ENCODE measurements at places on chromosomes 2 and 18.
A peak's percentile ranks its signal among the peaks of the same experiment; 100 is the strongest.

GRCh38 chr2:65055422-65056214 lies 598 bp upstream of the CEP68 start:
- DNase-seq = no peak

GRCh38 chr18:33051407-33051806 lies 278.6 kb upstream of the KLHL14 start:
- no peak for DNase-seq

DNA sequence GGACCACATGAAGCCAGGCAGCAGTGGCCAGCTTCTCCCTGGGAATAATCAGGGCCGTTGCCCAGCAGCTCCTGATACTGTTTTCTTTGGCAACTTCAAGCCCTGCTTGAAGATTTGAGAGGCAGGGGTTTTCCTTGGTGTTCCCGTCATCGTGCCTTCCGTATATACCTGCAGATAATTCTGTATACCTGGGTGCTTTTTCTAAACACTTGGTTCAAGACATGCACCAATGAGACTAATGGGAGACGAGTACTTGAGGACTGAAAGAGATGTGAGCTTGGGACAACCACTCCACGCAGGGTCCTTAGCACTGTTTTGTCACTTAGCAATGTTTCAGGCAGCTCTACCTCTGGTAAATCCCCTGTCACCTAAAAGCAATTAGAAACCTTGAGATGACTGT lies 118.8 kb downstream of the RTN4 start:
- no peak for DNase-seq

DNA sequence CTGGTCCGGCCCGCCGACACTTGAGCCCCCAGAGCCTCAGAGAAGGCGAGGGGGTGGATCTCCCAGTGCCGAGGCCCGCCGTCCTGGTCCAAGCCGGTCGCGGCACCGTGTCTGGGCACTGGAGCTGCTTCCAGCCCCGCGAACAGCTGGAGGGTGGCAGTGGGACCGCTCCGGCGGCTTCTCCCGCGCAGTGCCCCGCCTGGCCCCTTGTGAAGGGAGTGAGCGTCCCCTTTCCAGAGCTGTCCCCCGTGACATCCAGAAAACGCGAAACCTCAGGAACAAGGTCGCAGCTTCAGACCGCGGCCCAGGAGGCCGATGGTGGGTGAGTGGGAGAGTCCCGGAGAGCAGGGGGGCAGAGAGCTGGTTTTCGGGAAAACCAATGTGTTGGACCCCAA lies 579 bp upstream of the EMX1 start:
- DNase-seq = peak; percentile 44

DNA sequence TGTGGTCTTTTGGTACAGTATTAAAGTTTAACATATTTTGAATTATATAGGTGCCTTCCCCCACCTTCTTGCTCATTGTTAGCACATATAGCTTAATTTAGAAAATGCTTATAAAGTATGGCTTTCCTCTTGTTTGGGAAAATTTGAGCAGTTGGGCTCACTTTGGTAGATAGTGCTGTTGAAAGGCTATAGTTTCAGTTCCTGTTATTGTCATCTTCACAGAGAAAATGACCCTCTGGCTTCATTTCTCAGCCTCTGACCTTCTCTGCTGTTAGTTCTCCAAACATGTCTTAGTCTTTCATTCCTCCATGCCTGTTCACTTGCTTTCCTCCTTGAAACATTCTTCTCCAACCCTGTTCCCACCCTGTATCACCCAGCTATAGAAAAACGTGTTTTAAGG lies 200.6 kb downstream of the WDR7 start:
- no peak for DNase-seq

DNA sequence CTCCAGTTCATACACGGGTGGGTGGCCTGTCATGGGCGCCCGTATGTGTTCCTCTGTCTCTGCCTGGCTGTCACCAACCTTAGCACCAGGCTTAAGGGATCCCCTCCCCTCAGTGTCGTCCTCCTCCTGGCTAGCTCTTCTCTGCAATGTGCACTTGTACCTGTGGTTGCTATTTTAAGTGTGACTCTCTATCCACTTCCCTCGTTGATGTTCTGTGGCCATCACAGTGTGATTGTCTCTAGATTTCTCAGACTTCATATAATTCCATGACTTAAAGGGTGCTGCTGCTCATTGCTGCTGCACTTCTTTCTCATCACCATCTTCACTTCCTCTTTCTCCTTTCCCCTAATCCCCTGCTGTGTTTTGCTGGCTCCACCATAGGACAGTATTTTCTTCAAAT lies 143.4 kb downstream of the EML6 start:
- DNase-seq = no peak

DNA sequence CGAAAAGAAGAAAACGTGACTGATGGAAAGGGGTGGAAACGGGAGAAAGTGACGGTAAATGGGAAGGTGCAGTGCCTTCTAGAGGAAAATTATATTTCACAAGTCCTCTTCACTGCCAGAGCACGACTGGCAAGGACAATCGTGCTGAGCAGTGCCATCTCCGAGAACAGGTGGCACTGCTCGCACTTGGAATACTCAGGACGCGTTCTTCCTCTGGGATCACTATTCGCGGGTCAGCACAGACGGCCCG lies 364 bp downstream of the STAT1 start:
- no peak for DNase-seq

GRCh38 chr18:79611040-79611681 lies 68.4 kb upstream of the CTDP1 start:
- peak; percentile 40 for DNase-seq

- DNase-seq = no peak
These were observed 335.1 kb downstream of the SETBP1 start for GRCh38 chr18:45015788-45016128.

DNA sequence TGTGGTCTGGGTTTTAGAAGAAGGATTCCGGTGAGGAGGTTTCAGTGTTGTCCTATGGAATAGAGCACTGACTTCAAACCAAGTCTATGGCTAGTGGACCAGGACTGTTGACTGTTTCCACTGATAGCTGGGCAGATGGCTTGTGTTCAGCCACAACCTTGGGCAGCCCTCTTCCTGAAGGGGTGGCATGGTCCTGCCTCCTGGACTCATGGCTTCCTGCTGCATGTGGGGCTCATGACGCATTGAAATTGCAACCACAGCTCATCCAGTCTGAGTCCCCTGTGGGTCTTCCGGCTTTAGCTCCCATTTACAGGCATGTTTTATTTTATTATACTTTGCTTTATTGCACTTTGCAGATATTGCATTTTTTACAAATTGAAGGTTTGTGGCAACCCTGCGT lies 105.0 kb downstream of the B3GNT2 start:
- DNase-seq = no peak

DNA sequence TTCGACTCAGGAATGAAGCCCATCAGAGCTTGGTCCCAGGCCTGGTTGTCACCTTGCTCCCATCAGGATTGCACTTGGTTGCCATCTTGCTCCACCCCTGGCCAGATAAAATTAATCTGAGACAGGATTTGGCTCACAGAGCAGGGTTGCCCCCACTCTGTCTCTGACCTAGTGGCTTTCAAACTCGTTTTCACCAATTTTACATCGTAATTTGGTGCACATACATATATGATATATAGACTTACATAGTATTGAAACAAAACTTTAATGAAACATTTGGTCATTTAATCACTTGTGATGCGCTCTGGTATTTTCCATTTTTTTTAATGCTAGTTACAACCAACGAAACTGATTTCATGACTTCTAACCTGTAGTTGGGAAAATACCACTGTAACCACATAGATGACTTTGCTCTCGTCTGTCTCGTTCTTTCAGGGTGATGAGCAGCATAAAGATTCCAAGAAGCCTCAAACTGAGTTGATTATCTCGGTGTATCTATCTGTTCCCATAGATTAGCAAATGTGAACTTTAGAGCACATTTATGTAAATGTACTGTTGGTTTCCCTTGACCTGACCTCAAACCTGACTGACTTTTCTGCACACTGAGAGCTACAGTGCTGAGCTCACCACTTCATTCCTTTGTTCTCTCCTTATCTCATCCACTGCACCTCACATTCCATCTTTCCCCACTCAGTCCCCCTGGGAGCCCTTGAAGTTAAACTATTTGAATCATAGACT lies 30.5 kb upstream of the PLB1 start:
- DNase-seq = no peak

Measured in right forelimb (tissue), 1 donor.